ENCODE measurements at places on chromosomes 7 and 10. TPM values are rescaled to one million over a fixed set of nuclear protein-coding genes. Genes with fewer than 3 reads are reported as not detected.

RTKN2 gene
- total RNA-seq = 0.95 TPM

ADCY1 gene
- total RNA-seq = 2.0 TPM

LIPJ gene
- total RNA-seq = not detected

ZNF503 gene
- total RNA-seq = 6.6 TPM

CALY gene
- total RNA-seq = 0.33 TPM

TMEM178B gene
- total RNA-seq = 1.5 TPM

FGL2 gene
- not detected for total RNA-seq

SFRP4 gene
- total RNA-seq = 5.0 TPM

HEPACAM2 gene
- total RNA-seq = not detected

CLDN15 gene
- 7.3 TPM for total RNA-seq

MYL10 gene
- total RNA-seq = not detected

ATRNL1 gene
- total RNA-seq = 0.21 TPM

CLDN3 gene
- 3.5 TPM for total RNA-seq

ALKBH4 gene
- total RNA-seq = 12.0 TPM

STRIP2 gene
- total RNA-seq = 6.5 TPM

ETV1 gene
- 2.7 TPM for total RNA-seq

CPN1 gene
- total RNA-seq = 0.26 TPM

ANKRD7 gene
- total RNA-seq = 0.35 TPM

ARHGAP19 gene
- 5.5 TPM for total RNA-seq

WEE2 gene
- not detected for total RNA-seq

PLAU gene
- total RNA-seq = 121 TPM

RARRES2 gene
- total RNA-seq = not detected

CDK14 gene
- 0.14 TPM for total RNA-seq

RSPH10B gene
- 0.11 TPM for total RNA-seq

STEAP1 gene
- total RNA-seq = 18.0 TPM

GARIN1A gene
- 0.34 TPM for total RNA-seq

GIMAP2 gene
- total RNA-seq = not detected

ARHGEF5 gene
- 2.5 TPM for total RNA-seq

Measured in A549 treated with Mapracorat at 1 μM for 4 hours (cell line).